ENCODE measurements at places on chromosomes 1 and 21. TPM values are rescaled to one million over a fixed set of nuclear protein-coding genes. Genes with fewer than 3 reads are reported as not detected.

DNA sequence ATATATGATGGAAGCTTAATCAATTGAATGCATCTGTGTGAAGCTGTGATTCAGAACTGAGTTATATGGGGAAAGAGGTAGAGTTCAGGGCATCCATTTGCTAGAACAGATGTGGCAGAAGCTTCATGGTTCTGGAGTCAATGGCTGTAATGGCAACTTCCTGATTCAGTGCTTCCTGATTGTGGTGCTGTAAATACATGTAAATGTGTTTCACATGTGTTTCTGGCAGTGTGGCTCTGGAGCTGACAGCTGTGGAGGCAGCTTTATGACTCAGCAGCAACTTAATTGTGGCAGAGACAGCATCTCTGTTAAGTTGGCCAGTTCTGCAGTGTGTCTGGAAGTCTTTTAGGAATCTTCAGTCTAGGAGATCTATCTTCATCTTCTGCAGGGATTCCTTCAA lies 226.6 kb upstream of the ZRANB2 start:
- no peak for DNase-seq
- no peaks in the 10 kb centered on the region for H3K27me3 ChIP-seq
- no peaks in the 10 kb centered on the region for H3K36me3 ChIP-seq
- peaks cover 35% of the 10 kb centered on the region for H3K4me1 ChIP-seq

WNT2B gene
- 1.3 TPM for total RNA-seq

DNA sequence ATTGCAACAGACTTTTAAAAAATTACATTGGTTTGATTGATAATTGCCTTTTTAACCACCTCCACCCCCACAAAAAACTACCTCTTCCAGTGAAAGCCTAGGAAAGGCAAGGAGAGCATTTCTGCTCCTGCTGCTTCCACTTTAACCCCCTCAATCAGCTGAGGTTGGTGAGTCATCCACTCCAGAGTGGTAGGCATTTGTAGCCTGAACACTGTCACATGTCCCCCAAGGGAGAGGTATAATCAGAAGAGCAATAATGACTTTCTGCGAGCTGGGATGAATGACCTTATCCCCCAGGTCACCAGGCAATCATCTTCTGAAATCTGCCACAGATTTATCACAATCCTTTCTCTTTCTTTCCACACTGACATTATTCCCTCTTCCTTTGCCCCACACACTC lies 126.6 kb upstream of the CAMK1G start:
- peaks cover 3% of the 10 kb centered on the region for H3K36me3 ChIP-seq
- H3K4me3 ChIP-seq: no peak overlapping the region
- H3K27ac ChIP-seq: no peak overlapping the region
- H3K27me3 ChIP-seq: peaks cover under 1% of the 10 kb centered on the region

DNA sequence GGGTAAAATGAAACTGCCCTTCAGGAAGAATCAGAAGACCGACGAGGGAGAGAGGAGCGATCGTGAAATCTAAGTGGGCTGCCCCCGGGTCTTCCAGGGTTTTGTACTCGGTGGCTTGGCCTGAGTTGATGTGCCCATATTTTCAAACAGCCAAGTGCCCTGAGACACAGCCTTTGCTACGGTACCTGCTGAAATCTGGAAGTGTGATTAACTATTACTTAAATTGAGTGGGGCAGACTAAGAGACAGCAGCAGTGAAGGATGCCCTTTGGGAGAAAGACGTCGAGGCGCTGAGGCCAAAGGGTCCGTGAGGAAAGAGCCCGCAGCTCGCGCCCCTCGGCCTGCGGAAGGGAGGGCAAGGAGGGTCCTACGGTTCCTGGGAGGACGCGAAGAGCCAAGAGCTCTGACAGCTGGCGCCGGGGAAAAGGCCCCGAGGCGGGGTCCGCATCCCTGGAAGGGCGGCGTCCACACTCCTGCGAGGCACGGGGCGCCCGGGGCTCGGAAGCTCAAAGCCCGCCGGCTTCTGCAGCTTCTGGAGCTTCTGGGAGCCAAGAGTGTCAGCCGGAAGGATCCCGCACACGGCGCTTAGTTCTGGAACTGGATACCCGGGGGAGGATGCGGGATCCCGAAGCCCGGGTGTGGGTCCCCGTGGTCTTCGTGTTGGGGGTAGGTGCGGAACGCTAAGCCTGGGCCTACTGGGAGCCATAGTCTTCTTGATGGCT lies 15.4 kb upstream of the RNU1-4 start:
- no peaks in the 10 kb centered on the region for H3K27me3 ChIP-seq
- no peaks in the 10 kb centered on the region for H3K4me1 ChIP-seq
- no peak overlapping the region for H3K4me3 ChIP-seq
- peak; percentile 24 for DNase-seq

SERTAD4 gene
- 0.72 TPM for total RNA-seq

GRCh38 chr1:26275580-26276431 lies 4.1 kb upstream of the SH3BGRL3 start:
- DNase-seq: peak; percentile 85
- peaks cover 3% of the 10 kb centered on the region for H3K27me3 ChIP-seq
- H3K27ac ChIP-seq: peak overlapping the region; percentile 27
- peaks cover 15% of the 10 kb centered on the region for H3K36me3 ChIP-seq
- peak overlapping the region; percentile 21 for H3K4me3 ChIP-seq

- DNase-seq: no peak
- H3K4me1 ChIP-seq: no peaks in the 10 kb centered on the region
These were observed 20.8 kb upstream of the C1orf159 start for GRCh38 chr1:1136547-1137230.

CHAF1B gene
- 6.2 TPM for total RNA-seq

DNA sequence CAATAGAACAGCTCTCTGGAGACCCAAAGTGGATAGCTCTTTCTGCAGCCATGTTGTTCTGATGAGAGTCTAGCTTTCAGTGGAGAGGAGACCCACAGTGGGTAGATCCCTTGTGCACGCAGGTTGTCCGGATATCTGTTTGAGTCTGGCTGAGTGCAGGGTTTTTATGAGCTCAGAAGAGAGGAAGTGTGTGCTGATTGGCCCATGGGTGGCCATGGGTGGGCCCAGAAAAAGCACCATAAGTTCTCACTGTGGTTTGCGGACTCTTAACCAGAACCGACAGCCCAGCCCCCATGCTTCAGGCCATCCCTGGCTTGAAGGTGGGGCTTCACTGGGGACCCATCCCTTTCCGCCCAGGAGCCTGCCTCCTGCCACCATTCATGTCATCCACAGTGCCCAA lies 17.0 kb downstream of the FAM20B start:
- peaks cover 3% of the 10 kb centered on the region for H3K27me3 ChIP-seq
- H3K4me1 ChIP-seq: peaks cover 4% of the 10 kb centered on the region
- H3K27ac ChIP-seq: no peak overlapping the region
- H3K36me3 ChIP-seq: peaks cover 4% of the 10 kb centered on the region
- DNase-seq: no peak

DNA sequence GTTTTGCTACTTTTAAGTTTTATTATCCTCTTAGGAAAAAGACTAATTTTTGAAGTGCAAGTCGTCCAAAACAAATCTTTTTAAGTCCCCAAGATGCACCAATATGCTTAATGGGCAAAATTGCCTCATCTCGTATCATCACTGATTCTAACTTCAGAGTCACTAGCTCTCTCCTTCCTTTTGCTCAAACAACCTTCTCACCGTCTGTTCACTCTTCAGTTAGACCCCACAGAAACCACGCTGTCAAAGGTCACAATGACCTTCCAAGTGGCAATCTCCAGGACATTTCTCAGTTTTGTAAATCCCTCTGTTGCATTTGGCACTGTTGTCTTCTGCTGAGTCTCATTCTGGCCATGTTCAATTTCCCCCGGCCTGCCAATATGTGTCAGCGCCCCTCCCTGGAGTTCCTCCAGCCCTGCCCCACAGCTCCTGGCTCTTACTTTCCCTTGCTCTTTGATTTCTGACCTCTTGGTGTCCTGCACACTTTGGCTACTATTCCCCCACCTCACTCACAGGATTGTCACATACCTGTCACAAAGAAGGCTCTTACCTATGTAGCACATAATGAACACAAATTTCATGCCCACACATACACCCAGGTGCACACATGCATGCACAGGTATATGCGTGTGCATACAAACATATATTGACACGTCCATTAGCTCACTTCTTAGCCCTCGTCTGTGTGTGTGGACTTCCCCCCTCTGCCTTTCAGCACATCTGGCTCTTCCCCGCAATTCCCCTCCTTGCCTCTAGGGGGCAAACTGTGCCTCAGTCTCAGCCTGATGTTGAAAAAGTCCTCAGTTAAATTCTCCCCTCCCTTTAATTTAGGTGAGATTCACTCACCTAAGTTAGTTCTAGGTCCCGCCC lies 354.0 kb upstream of the DUSP10 start:
- H3K4me1 ChIP-seq: no peaks in the 10 kb centered on the region
- H3K27ac ChIP-seq: no peak overlapping the region
- DNase-seq: peak; percentile 44
- no peaks in the 10 kb centered on the region for H3K36me3 ChIP-seq

DNA sequence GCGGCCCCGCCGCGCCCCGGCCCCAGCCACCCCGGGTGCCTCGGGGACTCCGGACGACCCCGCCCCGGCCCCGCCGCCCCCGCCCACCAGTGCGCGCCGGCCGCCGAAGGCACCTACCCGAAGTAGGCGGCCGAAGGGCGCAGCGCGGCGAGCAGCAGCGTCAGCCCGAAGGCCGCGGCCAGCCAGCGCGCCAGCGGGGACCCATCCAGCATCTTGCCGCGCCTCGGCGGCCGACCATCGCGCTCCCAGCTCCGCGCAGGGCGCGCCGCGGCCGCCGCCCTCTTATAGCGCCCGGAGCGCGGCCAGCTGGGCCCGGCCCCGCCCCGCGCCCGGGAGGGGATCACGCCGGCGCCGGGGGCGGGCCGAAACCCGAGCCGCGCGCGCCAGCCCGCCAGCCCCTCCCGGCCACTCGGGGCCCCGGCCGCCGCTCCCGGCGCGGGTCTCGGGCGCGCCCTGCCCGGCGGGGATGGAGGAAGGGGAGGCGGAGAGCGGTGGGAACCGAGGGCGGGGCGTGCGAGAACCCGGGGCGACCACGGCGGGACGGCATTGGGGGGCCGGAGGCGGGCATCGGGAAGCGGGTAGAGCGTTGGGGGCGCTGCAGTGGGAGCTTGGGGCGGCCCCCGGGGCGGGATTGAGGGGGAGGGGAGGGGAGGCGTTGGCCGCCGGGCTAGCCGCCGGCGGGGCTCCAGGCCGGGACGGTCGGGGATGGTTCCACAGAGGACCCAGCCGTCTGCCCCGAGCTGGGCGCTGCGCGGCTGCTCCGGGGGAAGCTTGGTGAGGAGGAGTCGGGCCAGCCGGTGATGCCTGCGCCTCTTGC lies at the start of gene WNT9A:
Gene WNT9A, minus strand, starts transcription at position 257 of the 817 bp plus-strand sequence. Its CDS starts 45 bp downstream, at position 212.
- no peak within 1 kb of the TSS for H3K27ac ChIP-seq
- peaks cover 16% of the 10 kb centered on the region for H3K27me3 ChIP-seq

CLCA4 gene
- total RNA-seq: not detected

PLPPR4 gene
- total RNA-seq: 0.15 TPM

DNA sequence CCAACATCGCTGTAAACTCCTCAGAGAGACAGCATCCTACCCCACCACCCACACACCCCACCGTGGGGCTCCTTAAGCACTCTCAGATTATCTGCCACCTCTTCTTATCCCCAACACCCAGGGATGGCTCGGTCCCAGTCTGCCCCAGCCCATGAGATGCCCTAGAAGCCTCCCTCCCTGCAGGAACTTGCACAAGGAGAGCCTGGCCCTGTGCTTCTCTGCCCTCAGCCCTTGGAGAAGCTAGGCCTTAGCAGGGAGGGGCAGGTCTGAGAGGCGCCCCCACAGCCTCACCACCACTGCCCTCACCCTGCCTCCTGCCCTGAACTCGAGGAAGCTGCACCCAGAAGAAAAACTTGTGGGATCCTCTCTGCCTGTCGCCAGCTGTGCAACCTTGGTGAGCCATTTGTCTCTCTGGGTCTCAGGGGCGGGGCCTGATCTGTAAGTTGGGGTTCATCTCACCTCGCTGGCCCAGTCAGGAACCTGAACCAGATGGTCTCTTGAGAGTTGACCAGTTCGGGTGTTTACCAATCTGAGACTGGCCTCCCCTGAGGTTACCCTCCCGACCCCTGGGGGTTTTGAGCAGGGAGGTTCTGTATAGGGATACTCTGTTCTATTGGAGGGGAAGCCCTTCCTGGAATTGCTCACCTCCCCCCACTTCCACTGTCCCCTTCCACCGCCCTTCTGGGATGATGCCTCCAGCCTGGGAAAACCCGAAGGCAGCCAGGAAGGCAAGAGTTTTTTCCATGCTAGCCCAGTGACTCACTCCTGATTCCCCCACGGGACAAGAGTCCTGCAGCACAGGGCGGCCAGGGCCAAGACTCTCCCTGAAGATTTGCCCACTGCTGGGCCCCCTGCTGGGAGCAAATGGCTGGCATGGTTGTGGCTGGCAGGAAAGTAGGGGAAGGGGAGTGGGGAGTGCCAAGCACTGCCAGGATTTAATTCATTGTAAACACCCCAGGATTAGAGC lies at the start of gene S100A3:
Gene S100A3, minus strand, starts transcription at position 537 of the 967 bp plus-strand sequence. CDS start 773 bp downstream, outside the sequence.
- H3K4me1 ChIP-seq: peaks cover 37% of the 10 kb centered on the region
- no peak for DNase-seq
- peaks cover 13% of the 10 kb centered on the region for H3K27me3 ChIP-seq
- no peak within 1 kb of the TSS for H3K27ac ChIP-seq
- H3K36me3 ChIP-seq: peaks cover 4% of the 10 kb centered on the region

DNA sequence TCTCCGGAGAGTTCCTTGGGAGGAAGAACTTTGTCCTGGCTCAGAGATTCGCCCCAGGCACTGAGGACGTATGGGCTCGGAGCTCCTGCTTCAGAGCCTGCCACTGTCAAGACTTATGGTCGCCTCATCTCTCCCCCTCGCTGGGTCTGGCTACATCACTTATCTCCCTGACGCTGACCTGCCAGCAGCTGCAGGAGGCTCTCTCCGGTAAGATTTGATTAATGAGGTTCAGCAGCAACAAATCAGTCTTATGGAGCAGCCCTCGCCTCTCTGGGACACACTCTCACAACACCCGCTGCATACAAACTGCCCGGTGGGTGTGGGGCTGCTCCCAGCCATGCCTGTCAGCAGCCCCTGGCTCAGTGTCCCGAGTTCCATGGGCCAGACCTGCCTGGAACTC lies 297.8 kb downstream of the RRAGC start:
- DNase-seq: no peak
- H3K27ac ChIP-seq: no peak overlapping the region
- H3K27me3 ChIP-seq: peaks cover 5% of the 10 kb centered on the region
- peaks cover 2% of the 10 kb centered on the region for H3K4me1 ChIP-seq

TTLL7 gene
- 2.7 TPM for total RNA-seq

Measured in endothelial cell (in vitro differentiated cells).